ENCODE measurements at places on chromosomes 11 and 22. TPM values are rescaled to one million over a fixed set of nuclear protein-coding genes. Genes with fewer than 3 reads are reported as not detected.
A peak's percentile ranks its signal among the peaks of the same experiment; 100 is the strongest.

FAM83F gene
- total RNA-seq = under 0.01 TPM

LRRC51 gene
- 10.2 TPM for total RNA-seq

PRG2 gene
- not detected for total RNA-seq

PPFIBP2 gene
- total RNA-seq = 2.1 TPM

- no peak for DNase-seq
Observed at GRCh38 chr11:48111891-48112290, 104.7 kb upstream of the OR4B1 start.

GRCh38 chr11:28412029-28412428 lies 303.8 kb downstream of the METTL15 start:
- no peak for DNase-seq

DNA sequence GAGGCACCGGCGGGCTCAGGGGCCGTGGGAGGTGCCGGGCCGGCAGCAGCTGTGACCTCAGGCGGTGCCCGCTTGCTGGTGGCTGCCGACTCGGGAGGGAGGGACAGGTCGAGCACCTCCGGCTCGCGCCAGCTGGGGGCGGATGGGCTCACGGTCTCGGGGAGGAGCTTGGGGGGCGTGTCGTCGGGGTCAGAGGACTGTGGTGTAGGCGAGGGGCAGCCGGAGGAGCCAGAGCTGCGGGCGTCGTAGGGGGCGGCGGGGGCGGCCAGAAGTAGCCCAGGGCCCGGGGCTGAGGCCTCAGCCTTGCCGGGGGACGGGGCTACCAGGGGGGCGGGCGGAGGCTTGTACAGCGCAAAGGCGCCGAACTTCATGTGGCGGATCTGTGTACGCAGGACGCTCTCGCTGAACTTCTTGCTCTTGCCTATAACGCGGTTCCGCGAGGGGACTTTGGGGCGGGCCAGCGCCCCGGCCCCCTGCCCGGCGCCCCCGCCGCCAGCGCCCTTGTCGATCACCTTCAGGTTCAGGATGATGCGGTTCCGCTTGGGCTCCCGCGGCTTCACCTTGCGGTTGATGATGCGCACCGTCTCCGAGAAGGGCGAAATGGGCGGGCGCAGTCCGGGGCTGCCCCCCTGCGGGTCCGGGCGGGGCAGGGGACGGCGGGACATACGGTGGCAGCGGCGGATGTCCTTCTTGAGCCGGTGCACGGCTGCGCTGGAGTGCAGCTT lies 5.5 kb downstream of the CBX6 start:
- DNase-seq = peak; percentile 17

DNA sequence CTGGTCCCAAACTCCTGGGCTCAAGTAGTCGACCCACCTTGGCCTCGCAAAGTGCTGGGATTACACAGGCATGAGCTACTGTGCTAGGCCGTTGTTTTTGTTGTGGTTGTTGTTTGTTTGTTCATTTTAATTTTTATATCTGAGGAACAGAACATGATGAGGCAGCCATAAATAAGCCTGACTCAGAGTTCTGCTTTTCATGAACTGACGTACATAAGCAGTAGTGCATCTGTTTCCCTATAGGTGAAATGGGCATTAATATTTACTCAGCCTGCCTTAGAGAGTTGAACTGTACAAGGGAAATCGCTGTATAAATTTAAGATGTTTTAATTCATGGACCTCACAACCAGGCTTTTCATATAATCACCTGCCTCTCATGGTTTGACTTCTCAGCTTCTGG lies 80.5 kb downstream of the PDHX start:
- DNase-seq = no peak

- no peak for DNase-seq
Observed at GRCh38 chr11:66324664-66325063, 7.8 kb upstream of the CD248 start.

DNA sequence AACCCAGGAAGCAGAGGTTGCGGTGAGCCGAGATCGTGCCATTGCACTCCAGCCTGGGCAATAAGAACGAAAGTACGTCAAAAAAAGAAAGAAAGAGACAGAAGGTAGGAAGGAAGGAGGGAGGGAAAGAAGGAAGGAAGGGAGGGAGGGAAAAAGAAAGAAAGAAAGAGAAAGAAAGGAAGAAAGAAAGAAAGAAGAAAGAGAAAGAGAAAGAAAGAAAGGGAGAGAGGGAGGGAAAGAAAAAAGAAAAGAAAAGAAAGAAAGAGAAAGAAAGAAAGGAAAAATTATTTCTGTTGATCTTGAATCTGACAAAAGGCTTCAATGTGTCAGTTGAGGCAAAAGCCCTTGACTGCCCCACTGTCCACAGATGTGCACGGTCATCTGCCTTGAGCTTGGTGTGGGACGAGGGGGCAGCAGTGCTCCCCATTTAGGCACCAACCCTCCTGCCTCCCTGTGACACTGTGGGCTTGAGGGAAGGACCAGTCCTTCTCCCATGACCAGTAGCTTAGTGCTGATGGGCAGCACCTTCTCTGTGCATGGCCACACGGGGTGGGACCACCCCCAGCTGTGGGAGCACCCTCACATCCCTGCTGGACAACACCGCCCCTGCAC lies 24.4 kb downstream of the KCTD17 start:
- no peak for DNase-seq

GRCh38 chr22:44811141-44811540 lies 58.8 kb downstream of the ARHGAP8 start:
- DNase-seq = no peak

DNA sequence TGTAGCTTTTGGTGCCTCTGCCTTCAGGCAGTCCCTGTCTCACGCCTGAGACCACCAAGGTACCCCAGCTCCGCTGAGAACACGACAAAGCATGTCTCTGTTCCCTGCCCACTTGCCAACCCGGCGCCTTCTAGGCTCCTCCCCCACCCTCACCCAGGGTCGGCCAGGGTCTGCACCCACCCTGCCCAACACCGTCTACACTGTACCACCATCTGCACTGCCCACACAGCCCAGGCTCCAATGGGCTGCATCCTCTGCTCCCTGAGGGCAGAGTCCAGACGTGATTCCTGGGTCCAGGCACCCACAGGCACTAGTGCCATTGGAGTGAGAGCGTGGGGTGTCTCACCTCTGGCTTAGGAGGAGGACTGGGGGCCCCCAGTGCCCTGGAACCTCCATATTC lies 22.8 kb upstream of the ACR start:
- DNase-seq = no peak

DNA sequence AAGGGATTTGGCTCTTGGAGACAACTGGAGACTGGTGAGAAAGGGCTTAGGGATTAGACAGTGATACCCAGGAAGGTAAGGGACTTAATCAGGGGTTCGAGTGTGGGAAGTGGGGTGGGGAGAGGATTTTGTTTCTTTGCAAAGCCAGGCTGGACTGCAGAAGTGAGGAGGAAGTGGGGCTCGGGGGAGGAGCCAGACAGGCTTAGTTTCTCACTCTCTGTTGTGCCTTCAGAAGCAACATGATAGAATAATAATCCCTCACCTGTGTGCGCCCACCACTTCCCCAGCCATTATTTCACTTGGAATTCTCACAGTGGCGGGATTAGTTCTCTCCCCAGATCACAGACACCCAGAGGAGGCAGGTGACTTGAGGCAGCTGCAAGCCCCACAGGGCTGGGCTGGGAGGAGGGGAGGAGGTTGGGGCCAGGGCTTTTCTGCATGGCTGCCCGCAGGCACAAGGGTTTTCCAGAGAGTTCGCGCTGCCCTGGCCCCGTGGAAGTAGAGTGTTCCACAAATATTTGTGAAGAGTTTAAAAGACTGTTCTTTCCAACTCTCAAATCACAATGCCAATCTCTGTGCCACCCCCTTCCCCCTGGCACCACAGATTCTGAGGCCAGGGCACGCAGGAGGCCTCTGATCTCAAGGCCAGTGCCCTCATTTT lies 4.0 kb upstream of the SEC14L2 start:
- DNase-seq = no peak
